GOT3 (cell line): ENCODE measurements at places on chromosomes 1 and 21.

GRCh38 chr1:32311709-32312393, 20.0 kb downstream of the HDAC1 start:
- no peak for DNase-seq

DNA sequence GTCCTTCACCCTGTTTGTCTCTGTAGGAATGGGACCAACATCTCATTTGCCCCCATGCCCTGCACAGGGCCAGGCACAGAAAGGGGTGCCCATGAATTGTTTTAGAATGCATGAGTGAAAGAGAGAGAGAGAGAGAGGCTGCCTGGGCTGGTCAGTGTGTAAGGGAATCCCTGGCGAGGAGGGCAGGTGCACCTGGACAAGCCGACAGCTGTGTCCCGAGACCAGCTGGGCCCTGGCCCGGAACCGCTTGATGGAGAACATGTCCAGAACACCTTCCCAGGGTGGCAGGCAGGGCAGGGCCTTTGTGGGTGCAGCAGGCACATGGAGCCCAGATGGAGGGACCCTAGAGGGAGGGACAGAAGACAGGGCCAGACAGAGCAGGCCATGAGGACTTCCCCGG, 22.7 kb downstream of the SPOCD1 start:
- DNase-seq = no peak

DNA sequence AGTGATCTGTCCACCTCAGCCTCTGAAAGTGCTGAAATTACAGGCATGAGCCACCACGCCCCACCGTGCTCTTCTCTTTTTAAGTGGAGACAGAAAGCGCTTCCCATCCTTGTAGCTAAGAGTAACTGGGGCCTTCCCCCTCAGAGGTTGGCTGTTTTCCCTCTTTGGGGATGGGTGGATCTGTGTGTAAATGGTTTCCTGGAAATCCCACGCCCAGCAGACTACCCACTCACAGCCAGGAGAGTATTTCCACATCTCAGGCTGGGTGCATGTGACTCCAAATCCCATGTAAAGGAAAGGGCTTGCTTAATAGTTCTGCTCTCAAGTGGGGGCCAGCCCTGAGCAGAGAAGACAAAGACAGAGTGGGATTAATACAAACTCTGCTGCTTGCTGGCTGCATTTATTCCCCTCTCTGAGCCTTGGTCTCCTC, 19.6 kb upstream of the TCEA3 start:
- no peak for DNase-seq

DNA sequence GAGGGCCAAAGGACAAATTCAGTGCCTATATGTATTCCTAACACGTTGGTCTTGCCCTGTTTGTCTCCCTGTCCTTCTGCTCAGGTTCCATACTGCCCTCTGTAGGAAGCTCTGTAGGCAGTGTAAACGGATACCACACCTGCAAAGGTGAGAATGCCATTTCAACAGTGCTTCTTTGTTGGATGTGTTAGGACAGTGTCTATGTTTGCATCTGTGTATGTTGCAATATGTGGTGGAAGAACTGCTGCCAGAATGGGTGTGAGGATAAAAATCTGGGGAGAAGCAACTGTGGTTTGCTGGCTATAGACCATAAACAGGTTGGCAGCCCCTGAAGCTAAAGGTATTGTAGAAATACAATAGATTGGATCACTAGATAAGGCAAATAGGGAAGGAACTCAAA, 113.1 kb upstream of the BMP8A start:
- DNase-seq = no peak

DNA sequence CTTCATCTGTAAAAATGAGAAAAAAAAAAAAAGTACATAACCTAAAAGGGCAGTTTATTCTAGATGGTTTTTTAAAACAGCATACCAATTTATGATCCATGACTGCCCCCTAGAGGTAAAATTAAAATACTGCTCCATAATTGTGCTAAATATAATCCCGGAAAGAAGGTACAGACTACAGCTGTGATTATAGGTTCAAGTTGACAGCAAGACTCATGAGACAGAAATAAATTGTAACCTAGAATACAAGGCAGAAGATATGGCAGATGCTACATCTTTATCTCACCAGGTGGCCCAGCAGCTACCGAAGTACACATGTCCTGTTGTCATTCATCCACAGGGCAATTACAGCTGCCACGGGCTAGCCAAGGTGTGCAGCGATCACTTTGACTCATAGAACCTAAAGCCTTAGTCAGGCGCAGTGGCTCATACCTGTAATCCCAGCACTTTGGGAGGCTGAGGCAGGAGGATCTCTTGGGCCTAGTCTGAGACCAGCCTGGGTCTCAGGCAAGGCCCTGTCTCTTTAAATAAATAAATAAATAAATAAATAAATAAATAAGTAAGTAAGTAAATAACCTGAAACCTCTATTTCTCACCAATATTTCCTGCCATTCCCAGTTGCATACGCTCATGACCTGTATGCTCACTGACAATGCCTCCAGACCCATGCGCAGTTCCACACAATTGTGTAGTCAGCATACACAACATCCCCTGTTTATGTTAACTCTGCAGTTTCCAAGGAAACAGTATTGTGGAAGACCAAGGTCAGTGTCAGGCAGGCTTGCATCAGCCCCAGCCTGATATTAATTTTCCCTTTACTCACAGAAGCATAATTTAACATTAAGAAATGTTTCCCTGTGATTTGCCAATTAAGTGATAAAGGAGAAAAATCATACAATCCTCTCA, 18.3 kb upstream of the PPIE start:
- no peak for DNase-seq

DNA sequence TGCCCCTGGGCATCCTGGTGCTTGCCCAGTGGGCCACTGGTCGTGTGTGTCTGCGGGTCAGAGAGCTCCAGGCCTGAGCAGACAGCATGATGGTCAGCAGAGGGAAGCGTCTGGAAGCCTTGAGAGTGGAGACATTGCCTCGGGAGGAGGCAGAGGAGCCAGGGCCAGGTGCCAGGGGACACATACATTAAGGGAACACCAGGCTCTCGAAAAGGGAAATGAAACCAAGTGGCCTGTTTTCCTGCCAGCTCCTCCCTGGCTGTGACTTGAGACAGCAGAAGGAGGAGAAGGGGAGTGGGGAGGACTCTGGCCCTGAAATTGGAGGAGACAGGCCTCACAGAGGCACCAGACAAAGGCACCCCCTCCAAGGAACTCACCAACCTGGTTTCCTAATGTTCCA, 62.4 kb upstream of the LRP8 start:
- no peak for DNase-seq

- DNase-seq = no peak
Observed at GRCh38 chr1:63342402-63342801, 20.0 kb downstream of the FOXD3 start.

- no peak for DNase-seq
Observed at GRCh38 chr1:37083603-37084002, 49.3 kb upstream of the GRIK3 start.

DNA sequence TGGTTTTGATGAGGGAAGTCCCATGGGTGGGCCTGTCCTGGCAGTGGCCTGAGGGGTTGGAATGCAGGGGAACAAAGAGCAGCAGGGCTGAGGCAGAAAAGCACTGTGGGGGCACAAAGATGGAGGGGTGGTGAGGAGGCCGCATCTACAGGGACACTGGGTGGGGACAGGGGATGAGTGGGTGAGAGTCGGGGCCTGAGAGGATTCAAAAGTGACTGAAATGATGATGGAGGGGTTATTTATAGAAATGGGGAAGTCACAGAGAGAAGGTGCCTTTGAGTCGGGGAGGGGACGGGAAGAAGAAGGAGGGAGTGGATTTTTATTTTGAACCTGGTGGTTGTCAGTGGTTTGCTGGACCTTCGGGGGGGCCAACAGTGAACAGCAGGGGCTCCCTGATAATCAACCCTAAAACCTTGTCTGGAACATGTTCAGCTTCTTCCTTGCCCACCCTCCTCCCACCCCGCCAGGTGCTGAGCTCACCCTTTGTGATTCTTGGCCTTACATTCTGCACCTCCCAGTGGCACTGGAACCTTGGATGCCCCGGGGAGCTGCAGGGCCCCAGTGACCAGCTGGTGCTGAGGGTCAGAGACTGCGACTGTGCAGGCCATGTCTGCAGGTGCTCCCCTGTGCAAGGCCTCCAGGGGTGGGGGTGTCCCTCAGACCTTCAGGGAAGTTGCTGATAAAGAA, 42.9 kb downstream of the IER5 start:
- no peak for DNase-seq

DNA sequence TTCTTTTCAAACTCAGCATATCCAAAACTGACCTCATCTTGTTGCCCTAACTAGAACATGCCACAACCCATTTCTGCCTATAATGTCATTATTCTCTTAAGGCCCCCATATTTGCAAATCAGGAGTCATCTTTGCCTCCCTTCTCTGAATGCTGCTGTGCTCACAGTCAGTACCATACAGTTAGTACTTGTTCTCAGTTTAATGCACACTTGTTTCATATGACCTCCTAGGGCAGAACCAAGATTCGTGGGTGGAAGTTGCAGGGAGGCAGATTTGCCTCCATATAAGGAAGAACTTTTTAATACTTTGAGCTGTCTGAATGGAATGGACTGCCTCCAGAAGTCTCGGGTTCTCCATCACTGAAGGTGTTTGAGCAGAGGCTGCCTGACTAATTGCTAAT, 9.2 kb downstream of the CAP1 start:
- DNase-seq = no peak

DNA sequence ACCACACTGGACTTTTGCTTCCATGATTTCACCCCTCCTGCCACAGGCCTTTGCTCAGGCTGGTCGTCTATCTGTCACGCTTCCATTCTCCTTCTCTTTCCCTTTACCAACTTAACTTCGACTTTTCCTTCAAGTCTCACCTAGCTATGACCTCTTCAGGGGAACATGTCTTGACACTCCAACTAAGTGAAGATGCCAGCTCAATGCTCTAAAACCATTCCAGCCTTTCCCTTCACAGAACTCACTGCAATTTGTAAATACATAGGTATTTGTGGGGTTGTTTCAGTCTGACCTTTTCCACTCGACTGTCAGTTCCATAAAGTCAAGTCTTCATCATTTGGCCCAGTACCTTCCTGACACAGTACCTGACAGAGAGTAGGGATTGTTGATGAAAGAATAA, 358.6 kb upstream of the CAMK1G start:
- no peak for DNase-seq

DNA sequence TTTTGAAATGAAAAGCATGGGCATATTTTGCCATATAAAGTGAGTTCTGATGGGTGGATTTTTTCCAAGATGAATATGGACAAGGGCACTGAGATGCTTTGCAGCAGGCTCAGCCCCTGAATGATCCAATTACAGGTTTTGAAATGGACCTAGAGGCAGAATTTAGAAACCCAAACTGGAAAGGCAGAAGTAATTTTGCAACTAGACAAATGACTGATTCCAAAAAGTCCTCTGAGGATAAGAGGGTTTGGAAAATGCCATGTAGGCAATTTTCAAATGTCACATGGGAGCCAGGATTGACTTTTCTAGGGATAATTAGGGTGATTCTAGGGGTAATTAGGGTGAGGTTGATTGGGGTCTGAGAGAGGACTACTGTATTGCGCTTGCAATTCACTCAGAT, 148.9 kb upstream of the ZNF648 start:
- DNase-seq = no peak

DNA sequence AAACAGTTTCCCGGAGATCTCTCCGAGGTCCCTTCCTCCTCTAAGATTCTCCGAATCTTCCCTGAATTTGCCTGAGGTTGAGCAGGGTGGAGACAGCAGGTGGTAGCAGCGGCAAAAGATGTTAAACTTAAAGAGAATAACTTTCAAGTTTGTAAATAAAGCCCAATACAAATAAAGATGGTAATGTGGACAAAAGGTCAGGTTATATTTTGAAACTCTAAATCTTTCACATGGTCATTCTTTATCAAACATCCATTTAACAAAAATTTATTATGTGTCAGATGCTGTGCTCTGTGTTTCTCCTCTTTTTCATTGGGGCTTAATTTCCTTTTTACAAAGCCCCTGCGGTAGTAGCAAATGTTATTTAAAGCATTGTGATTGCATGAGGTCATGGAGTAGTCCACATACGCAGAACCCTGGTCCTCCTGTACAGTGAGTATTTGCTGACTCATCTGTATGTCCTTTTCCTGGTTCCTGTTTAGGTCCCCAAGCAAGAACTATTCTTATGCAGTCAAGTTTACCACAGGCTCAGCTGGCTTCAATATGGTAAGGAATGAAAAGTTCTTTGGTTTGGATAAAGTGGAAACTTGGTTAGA, 119.2 kb downstream of the ITSN1 start:
- DNase-seq = no peak

DNA sequence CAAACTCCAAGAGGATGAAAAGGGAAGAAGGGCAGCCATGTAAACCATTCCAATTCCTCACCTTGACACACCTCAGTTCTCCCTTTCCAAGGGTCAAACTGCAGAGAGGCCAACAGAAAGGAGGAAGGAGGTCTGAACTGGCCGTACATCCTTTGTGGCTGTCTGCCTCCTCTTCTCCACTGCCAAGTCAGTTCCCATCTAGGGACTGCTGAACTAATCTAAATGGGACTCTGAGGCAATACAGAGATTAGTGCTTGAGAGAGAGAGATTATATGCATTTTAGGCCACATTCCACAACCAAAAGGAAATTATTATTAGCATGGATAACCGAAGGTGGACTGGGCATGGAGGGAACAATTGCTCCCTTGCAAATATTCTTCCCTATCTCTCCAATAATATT, 2.7 kb downstream of the ARHGEF11 start:
- DNase-seq = no peak

DNA sequence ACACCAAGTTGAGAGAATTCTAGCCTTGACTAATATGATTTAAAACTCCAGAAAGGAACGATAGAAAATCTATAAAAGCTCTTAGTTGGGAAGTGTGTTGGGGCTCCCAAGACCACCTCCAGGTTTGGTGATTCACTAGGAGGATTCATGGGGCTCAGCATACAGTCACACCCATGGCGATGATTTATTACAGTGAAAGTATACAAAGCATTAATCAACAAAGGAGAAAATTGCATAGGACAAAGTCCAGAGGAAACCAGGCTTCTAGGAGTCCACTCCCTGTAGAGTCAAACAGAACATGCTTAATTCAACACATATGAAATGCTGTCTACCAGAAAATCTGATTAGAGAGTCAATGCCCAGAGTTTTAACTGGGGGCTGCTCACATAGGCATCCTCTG, 4.8 kb downstream of the CDCA8 start:
- DNase-seq = no peak

GRCh38 chr1:24186031-24186710, 918 bp downstream of the IFNLR1 start:
- no peak for DNase-seq

DNA sequence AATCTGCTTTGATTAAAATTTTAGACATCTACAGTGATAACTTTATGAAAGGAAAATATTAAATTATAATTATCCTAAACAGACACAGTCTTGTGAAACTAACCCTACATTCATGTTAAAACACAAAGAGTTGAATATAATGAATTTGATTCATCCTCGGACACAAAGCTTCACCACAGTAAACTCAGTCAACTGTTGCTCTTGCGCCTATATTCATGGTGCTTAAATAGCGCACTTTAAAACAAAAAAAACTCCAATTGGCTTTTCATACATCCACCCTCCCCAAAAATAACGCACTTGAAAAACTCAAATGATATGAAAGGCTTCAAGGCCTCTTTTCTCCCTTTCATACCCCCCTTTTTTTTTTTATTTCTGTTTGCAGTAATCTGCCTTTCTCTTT, 260.3 kb downstream of the FAF1 start:
- no peak for DNase-seq

- no peak for DNase-seq
Observed at GRCh38 chr1:69258842-69259241, 308.9 kb upstream of the LRRC7 start.

GRCh38 chr1:92791487-92792066, 6.7 kb upstream of the EVI5 start:
- no peak for DNase-seq

GRCh38 chr1:219806642-219807041, 121.7 kb downstream of the SLC30A10 start:
- DNase-seq = no peak

GRCh38 chr1:181588631-181589030, 105.3 kb downstream of the CACNA1E start:
- no peak for DNase-seq

GRCh38 chr1:36321119-36321951, 2.1 kb downstream of the EVA1B start:
- no peak for DNase-seq
